ENCODE measurements at places on chromosomes 4 and X.
A peak's percentile ranks its signal among the peaks of the same experiment; 100 is the strongest.

DNA sequence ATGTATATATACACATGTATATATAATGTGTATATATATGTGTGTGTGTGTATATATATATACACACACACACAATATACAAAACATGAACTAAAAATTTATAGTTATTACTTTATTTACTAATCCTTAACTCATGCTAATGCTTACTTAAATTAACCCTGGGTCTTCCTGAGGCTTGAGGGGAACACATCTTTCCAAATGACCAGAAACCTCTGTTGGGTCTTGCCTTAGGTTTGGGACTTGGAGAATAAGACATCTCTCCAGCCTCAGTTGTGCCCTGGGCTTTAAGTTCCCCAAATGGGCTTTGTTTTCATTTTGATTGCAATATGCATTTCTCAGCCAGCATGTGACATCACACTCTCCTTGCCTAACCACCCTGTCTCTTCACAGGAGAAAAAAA is 7.7 kb downstream of the GEMIN8 start:
- no peak for DNase-seq

DNA sequence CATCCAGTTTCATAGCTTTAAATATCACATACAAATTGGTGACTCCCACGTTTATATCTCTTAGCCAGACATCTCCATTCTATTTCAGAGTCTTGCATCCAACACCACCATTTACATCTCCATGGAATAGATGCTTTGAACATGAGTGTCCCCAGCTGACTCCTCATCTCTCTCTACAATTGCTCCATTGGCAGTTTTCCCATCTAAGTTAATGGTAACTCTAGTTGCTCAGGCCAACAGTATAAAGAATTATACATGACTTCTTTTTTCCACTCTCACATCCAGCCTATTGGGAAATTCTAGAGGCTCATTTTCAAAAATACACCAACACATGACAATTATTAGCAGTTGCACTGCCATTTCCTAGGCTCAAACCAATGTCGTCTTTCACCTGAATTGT is 388.2 kb downstream of the STIM2 start:
- DNase-seq, result no peak

- no peak for DNase-seq
Measured at GRCh38 chrX:108025954-108026600, 18.8 kb upstream of the VSIG1 start.

- DNase-seq, result no peak
Measured at GRCh38 chr4:166839615-166840251, 394.6 kb downstream of the SPOCK3 start.

DNA sequence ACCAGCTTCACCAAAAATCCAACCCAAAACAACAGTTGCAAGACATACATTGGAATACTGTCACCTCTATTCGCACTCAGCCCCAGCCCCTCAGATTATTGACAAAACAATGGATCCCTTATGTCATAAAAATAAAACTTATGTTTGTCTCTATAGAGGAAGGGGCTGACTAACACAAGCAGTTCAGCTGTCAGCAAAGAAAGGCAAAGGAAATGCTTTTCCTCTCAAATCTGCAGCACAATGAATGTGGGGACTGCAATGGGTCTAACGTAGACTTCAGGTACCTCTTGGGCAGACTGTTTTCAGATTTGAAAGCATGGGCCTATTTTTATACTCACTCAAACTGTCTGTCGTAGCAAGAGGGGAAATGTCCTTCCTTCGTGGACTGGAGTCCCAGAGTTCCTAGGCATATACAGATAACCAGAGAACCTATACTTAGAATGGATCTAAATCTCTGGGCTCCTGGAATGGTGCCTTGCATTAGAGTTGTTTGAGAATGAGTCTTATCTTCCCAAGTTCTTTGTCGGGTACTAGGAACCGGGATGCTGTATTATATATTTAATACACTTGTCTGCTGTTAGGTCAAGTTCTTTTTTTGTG is 307.7 kb upstream of the DDX53 start:
- no peak for DNase-seq

DNA sequence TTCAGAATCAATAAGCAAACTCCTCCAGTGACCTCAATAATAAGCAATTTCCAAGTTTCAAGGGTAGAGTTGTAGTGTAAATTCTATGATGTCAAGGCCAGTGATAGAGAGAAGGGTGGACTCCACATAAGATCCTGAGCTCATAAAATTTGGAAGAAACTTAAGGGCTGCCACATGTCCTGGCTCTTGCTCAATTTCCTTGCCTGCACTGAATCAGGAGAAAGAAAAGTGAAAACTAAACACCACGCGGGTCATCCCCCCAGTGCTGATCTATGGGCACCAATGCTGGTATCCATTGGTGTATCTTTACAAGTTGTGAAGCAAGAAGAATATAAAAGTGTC is 392.0 kb upstream of the INTU start:
- DNase-seq, result no peak

GRCh38 chr4:37516057-37516775 is 170.0 kb downstream of the RELL1 start:
- no peak for DNase-seq

DNA sequence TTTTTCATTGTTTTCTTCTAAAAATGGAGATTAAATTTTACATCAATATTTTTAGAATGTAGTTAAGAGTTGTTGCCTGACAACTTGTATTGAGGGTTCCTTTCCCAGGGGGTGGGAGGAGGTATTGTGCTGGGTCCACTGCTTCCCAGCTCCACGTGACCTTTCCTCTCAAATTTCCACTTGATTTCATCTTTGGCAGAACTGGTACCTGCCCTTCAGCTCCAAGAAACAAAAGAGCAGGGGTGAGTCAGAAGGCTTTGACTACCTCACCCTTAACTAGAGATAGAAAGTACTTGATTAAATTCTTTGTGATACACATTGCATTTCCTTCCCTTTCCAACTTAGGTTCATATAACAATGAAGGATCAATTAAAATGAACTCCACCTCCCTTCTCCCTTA is 19.7 kb downstream of the TRIM2 start:
- DNase-seq, result no peak

DNA sequence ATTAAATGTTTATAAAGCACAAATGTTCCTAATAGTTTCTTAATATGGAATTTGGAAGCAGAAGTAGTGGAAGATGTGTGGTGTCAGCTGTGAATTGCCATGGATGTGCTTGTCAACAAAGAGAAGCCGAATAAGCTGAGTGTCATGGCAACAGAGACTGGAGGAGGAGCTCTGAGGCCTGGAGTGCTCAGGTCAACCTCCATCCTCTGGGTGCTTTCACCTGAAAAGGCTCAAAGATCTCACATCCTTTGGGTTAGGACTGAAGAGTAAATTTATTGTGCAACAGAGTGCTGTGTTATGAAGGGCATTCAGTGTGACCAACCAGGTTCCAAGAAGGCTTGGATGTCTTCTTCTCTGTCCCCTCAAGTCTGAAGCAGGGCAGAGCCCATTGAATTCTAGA is 18.7 kb downstream of the SGMS2 start:
- no peak for DNase-seq

- no peak for DNase-seq
Measured at GRCh38 chr4:123497340-123497739, 100.7 kb downstream of the SPRY1 start.

GRCh38 chr4:88742561-88742960 is 44.9 kb upstream of the NAP1L5 start:
- DNase-seq, result no peak

DNA sequence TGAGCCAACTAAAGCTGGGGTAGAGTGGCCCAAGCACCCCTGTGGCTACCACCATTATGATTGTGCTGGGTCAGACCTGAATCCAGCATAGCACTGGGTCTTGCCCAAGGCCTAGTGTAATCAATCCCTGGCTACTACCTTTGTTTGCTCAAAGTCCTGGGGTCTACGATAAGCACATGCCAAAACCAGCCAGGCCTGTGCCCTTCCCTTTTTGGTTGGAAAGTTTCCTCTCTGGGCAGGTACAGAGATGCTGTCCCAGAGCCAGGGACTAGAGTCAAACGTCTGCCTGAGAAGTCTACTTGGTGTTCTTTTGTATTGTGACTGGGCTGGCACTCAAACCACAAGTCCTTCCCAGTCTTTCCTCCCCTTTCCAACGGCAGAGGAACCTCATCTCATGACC is 371.5 kb upstream of the MAGEC2 start:
- no peak for DNase-seq

GRCh38 chrX:115941388-115941787 is 229.2 kb upstream of the AGTR2 start:
- DNase-seq, result no peak

DNA sequence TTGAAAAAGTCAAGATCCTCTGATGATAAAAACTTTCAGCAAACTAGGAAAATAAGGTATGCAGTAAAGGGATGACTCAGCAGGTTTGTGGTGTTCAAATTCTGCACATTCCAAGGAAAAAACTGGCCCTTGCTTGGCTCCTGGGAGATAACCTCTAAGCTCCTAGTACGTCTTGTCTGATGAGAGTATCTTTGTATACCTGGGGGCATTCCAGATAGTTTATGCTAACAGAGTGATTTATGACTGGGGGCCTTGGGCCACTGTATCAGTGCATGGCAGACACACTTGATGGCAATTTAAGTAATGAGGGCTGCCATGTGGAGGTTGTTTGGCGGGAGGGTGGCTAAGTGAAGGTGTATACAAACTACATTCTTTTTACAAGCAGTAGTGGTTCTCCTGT is 56.9 kb downstream of the NSG1 start:
- peak; percentile 25 for DNase-seq

- DNase-seq, result no peak
Measured at GRCh38 chr4:169270810-169271691, at the start of gene SH3RF1. TSS of gene SH3RF1 (minus strand) at chr4:169270956. CDS start at chr4:169269212, 1,744 bp downstream.

GRCh38 chrX:153726286-153727122 is 1.8 kb downstream of the ABCD1 start:
- DNase-seq, result no peak

GRCh38 chr4:154720123-154720522 is 23.7 kb upstream of the LRAT start:
- peak; percentile 91 for DNase-seq

GRCh38 chr4:915595-915994 is 16.5 kb downstream of the GAK start:
- no peak for DNase-seq

DNA sequence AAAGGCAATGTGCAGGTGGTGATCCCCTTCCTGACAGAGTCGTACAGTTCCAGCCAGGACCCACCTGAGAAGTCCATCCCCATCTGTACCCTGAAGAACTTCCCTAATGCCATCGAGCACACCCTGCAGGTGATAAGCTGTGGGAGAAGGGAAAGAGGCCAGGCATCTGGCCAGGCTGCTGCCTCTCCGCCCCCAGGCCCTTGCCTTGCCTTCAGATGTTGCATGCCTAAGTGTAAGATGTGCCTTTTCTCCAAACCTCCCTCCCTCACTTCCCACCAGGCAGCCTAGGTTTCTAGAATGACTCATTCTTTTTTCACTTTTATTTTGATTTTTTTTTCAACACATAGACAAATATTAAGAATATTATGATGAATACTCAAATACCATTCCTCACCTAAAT is 12.2 kb upstream of the CDK16 start:
- DNase-seq, result no peak

DNA sequence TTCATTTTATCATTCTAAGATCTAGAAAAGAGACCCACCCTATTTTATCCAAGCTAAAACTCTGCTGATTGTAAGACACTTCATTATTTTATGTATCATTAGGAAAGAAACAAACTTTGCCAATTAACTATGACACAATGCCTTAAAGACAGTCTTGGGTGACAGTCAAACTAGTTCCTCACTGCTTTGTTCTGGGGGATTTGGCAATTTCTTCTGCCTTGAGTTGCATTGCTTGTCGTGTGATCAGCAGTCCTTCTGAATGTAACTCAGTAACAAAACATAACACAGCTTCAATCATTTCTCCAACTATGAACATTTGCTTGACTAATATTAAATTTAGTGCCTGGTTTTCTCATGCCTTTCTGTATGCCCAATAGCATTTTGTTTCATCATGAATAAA is 577.9 kb upstream of the DIPK2B start:
- no peak for DNase-seq

GRCh38 chr4:111839141-111839540 is 306.1 kb upstream of the FAM241A start:
- DNase-seq, result no peak

DNA sequence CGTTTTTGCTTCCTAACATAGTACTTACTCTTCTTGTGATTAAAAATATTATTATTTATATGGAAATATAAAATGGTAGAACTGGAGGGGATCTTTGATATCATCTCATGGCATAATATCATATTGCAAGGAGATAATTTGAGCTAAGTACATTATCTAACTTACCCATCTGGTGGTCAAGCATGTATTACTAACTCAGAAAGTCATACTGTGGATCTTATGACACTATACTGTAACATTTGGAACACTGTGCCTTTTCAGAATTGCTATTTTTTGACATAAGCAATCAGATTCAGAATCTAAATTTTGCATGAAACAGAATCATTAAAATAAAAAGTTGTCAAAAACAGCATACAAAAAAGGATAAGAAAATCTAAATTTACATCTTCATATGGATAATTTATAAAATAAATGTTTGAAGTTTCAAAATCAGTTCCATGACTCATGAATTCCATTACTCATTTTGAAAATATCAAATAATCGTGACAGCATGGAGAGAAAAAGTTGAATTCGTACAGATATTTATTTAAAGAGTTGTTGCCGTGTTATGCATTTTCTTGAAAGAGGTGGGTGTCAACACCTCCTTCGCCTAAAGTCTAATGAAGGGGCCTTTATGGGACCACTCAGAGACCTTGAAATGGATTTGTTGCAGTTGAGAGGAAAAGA is 928.1 kb downstream of the PDHA2 start:
- no peak for DNase-seq

DNA sequence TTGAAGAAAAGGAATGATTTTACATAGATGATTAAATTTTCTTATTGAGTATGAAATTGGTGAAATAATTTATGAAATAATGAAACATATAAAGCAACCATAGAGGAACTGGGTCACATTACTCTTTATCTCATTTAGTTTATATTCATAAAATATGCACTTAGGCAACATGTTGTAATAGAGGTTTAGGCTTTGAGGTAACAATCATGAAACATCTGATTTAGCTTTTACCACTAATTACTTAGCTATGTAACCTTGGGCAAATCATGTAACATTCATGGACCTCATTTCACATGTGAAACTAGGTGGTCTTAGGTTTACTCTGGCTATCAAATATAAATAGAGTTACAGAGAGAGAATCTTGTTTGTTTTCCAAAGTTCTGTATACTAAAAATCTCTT is 54.5 kb upstream of the SMARCA5 start:
- DNase-seq, result no peak

DNA sequence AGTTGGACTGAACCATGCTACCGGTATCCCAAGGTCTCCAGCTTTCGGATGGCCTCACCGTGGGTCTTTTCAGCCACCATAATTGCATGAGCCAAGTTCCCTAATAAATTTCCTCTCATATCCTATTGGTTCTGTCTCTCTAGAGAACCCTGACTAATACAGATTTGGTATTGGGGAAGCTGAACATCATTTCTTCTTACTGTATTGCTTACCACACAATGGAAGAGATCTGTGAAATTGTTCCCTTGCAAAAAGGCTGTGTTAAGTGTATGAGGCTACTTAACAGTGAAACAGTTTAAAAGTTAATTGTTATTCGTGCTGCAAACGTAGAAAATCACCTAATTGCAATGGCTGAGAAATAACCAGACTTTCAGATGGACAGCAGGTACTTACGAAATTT is 34.0 kb downstream of the PLAC8 start:
- no peak for DNase-seq

GRCh38 chr4:159669094-159669493 is 566.2 kb downstream of the RAPGEF2 start:
- no peak for DNase-seq

GRCh38 chrX:69126642-69127041 is 38.6 kb downstream of the PJA1 start:
- no peak for DNase-seq
